ENCODE measurements at places on chromosomes 3 and 15.

DNA sequence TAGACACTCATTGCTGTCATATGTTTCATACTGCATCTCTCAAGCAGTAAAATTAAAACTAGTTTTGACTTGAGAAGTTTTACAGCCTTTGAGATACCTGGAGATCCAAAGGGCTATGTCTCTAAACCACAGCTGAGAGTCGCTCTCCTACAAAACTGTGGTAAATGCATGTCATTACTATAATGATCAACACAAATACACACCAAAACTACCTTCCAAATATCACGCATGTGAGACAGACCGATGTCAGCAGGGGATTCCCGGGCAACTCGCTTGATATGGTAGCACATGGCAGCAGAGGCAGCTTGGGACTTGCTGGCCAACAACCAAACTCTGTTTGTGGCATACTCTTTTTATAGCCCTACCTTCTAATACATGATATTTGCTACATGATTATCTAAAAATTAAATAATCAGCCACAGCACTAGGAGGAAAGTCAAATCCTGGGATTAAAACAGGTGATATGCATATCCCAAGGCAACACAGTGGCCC, 56.3 kb downstream of the PDZRN3 start:
- no peak for DNase-seq

DNA sequence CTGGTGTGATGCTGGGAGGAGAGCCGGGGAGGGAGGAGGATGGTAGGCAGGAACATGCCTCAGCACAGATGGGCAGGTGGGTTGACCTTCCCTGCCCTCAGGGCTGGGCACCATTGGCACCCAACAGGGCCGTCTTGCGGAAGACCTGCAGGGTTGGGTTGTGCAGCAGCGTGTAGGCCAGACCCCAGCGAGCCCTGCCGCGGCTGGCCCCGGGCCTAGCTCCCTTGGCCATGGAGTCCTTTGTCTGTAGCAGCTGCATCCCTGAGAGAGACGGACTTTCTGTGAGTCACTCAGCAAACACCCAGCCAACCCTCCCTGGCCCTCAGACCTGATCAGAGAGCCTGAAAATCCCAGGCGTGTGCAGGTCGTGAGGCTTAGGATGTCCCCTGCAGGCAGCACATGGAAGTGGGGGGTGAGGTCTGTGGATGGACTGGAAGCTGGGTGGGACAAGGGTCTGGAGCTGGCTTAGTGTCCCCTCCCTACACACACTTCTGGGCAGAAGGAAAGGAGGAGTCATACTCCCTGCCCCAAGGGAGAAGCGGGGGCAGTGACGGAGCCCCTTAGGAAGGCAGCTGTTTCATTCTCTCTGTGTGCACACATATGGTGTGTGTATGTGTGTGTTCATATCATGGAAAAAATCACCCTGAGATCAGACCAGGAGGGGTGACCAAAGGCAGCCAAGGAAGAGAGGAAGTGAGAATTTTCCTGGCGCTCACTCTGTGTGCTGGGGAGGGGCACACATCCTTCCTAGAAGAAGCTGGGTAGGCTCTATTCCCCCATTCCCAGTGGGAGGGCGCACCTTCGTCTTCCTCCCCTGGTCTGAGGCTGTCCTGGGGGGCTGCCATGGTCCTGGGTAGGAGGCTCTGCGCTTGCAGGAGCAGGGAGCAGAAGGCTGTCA, 6.7 kb downstream of the ISLR start:
- DNase-seq: no peak

GRCh38 chr3:49410846-49411534, 786 bp downstream of the RHOA start:
- no peak for DNase-seq

GRCh38 chr3:149609595-149609994, 48.2 kb downstream of the WWTR1 start:
- peak; percentile 29 for DNase-seq

GRCh38 chr3:189144645-189145044, 27.1 kb upstream of the TPRG1 start:
- DNase-seq: no peak
